ENCODE measurements at places on chromosomes 3 and 15.

DNA sequence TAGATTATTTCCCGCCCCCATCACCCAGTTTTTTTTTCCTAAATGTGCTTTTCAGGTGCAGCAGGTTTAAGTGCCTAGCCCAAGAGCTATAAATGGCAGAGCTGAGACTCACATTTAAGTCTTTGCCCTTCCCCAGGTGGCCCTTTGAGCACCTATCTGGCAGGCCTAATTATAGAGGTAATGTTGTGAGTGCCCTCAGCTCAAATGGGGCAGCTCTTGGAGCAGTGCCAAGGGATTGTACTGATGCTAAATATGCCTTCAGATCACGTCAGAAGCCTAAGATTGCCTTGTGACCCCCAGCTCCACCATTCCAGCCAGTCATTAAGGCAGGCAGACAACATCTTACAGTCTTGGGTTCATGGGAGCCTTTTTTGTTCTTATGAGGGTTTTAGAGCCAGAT is 159.5 kb downstream of the RPLP1 start:
- no peak for DNase-seq

- DNase-seq: no peak
These were observed 7.2 kb downstream of the UROC1 start for GRCh38 chr3:126510308-126510910.

DNA sequence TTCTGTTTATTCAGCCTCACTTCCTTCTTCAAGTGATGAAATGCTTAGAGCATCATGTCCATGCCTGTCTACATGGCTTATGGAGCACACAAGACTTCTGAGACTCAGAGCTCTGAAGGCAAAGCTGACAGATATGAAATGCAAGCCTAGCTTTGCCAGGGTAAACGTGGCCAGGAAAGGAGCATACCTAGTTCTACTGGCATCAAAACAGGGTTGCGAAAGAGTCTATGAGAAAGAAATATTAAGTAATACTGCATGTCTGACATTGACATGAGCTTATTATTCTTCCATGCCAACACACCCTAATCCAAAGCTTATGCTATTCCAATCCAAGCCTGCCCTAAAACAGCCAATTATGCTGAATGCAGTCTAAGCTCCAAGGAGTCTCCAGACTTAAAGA is 391.5 kb downstream of the ERC2 start:
- DNase-seq: no peak

GRCh38 chr3:16512435-16513140 is 911 bp downstream of the RFTN1 start:
- no peak for DNase-seq

GRCh38 chr15:40762919-40763800 is 708 bp upstream of the GCHFR start:
- no peak for DNase-seq

DNA sequence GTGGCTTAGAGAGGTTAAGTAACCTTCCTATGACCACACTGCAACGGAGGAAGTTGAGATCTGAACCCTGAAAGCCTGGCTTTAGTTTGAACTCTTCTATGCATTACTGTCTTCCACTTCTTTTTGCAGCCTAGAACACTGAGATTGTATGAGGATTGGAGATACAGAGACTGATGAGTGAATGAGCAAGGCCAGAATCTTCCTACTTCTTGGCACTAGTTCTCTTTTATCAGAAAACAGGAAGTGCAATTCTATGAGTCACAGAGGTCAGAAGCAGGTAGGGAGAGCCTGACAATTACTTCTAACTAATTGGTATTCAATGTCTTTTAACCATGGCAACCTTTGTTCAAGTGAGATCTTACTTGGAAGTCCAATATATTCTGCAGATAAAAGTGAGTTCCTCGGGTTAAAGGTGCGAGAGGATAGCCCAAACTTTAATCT is 219.0 kb downstream of the SHQ1 start:
- DNase-seq: no peak

- DNase-seq: peak; percentile 84
These were observed 33.9 kb upstream of the TMCO5A start for GRCh38 chr15:37900326-37901221.
